Substantia nigra (tissue), 51 donors: ENCODE measurements at places on chromosomes 4 and X.

GRCh38 chrX:9534686-9535085, 69.8 kb downstream of the TBL1X start:
- DNase-seq: no peak

GRCh38 chrX:34848281-34848680, 94.3 kb upstream of the FAM47B start:
- DNase-seq: no peak

- no peak for DNase-seq
Measured at GRCh38 chrX:130626521-130626920, 224.7 kb downstream of the RBMX2 start.

- no peak for DNase-seq
Measured at GRCh38 chrX:109481986-109482385, at the start of gene GUCY2F. GUCY2F (minus strand) TSS chrX:109482086; CDS start chrX:109475936, 6,150 bp downstream.

DNA sequence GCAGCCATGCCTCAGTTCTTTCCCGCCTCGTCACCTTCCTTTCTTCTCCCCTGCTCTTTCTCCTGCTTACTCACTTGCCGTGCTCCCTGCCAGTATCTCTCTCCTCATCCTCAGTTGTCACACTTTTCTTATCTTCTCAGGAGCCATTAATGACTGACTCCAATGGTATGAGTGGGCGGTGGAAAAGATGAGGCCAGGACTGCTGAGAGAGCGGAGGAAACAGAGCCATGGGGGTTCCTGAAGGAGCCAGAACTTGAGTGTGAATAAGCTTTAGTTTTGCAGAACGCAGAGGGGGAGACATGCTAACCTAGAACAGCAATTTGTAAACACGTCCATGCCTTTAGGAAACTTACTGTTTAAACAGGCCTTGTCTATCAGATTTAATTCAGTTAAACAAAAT, 126.5 kb downstream of the CHIC2 start:
- DNase-seq: no peak

- DNase-seq: peak; percentile 24
Measured at GRCh38 chr4:154743683-154744340, at the start of gene LRAT. LRAT (plus strand) TSS chr4:154744000; CDS start chr4:154744327, 327 bp downstream.
